ENCODE measurements at places on chromosomes 16 and 17.
A peak's percentile ranks its signal among the peaks of the same experiment; 100 is the strongest.

DNA sequence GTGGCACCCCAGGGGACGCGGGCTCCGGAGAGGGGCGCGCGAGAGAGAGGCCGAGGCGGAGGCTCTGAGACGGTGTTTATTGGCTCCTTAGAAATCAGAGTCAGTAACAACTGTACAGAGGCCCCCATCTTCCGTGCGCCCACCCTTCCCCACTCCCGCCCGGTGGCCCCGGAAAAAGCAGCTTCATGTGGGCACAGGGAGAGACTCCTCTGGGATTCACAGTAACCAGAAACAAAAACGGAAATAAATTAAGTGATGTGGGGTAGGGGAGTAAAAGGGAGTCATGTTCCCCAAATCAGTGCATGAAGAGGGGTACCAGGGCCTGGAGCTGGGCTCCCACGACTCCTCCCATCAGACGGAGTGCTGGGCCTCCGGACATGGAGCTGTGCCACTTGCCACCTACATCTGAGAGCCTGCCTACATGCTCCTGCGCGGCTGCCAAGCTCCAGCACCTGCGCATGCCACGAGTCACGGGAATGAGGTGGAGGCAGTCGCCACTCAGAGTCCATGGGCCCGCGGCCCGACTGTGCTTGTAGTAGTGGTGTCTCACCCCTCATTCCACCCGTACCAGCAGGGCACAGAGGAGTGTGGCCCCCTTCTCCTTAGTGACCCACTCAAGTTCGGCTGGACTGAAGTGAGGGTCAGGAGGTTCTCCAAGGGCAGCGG is 543 bp upstream of the GPS2 start:
- no peak for DNase-seq

- DNase-seq: no peak
These were observed 56.9 kb upstream of the TEKT3 start for GRCh38 chr17:15398291-15398690.

DNA sequence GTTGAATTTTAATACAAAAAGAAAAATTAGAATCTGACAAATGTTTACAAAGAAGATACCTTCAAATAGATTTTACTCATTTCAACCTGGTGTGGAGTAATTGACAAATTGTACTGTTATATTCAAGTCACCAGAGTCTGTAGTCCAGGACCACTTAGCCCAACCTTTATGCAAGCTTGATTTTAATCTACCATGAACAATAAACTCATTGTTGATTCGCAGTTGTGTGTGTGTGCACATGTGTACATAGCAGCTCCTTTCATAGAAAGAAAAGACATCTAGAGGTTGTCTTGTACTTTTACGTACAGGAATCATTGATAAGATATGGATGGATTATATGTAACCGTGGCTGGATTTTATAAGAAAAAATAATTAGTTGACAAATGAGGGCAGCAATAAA is 20.7 kb upstream of the LRRC37A start:
- DNase-seq: no peak

- DNase-seq: no peak
These were observed 15.1 kb downstream of the AXIN1 start for GRCh38 chr16:337437-337836.

DNA sequence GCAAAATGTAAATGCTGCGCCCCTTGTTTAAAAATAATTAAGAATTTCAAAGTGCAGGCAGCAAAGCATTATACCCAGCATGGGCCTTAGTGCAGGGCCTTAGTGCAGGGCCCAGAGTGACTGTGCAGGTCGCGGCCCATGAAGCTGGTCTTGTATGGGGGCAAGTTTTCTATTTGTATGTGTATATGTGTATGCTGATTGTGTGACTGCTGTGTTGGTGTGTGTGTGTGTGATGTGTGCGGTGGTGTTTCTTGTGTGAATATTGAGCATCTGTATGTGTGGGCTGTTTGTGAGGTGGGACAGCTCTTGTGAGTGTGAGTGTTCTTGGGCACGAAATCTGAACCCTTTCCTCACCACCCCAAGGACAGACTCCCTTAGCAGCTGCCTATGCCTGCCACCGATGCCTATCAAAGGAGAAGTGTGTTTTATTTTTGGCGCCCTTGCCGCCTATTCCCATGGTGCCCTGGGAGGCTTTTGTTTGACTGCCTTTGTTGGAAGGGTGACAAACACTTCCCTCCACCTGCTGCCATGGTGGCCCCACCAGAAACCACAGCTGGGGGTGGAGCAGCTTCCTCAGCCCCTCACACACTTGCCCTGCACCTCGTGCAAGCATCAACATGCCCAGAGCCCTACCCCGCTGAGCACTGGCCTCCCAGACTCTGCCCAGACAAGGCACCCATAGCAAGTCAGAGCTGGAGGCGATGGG is 18.0 kb downstream of the CCR7 start:
- peak; percentile 70 for DNase-seq

GRCh38 chr17:80689129-80689619 is 144.5 kb downstream of the RPTOR start:
- DNase-seq: no peak

DNA sequence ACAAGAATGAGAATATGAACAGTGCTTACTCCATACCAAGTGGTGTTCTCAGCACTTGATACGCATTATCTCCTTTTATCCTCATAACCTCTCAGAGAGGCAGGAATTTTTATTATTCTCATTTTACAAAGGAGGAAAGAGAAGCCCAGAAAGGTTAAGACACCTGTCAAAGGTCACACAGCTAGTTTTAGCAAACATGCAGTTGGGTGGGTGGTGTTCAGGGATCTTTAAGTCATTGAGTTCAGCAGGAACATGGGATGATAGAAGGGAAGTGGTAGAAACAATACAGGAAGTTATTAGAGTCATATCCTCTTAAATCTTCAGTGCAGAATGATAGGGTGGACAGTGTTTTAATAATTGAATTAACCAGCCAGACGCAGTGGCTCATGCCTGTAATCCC is 95.4 kb downstream of the IRX3 start:
- DNase-seq: no peak

DNA sequence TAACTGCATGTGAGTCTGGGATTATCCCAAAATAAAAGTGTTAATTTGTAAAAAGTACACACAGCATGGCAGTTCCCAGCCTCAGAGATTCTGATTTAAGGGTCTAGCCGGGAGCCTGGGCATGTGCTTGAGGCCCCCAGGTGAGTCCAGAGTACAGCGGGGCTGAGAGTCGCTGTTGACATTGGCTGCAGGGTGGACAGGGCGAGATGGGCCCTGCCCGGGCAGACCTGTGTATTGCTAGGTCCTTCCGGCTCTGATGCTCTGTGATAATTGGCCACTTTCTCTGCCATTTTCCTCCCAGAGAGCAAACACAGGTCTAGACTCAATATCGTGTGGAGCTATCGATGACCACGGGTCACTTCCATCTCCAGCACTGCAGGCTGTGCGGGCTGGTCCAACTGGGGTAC is 73.6 kb downstream of the ABCC6 start:
- no peak for DNase-seq

- DNase-seq: no peak
These were observed 51.5 kb downstream of the GTF3C1 start for GRCh38 chr16:27498031-27498825.

GRCh38 chr17:38815576-38816193 is 9.4 kb downstream of the CWC25 start:
- DNase-seq: no peak

- DNase-seq: no peak
These were observed 1.3 kb downstream of the SAT2 start for GRCh38 chr17:7626307-7626706.

GRCh38 chr16:15810411-15810810 is 46.4 kb downstream of the MYH11 start:
- DNase-seq: no peak

DNA sequence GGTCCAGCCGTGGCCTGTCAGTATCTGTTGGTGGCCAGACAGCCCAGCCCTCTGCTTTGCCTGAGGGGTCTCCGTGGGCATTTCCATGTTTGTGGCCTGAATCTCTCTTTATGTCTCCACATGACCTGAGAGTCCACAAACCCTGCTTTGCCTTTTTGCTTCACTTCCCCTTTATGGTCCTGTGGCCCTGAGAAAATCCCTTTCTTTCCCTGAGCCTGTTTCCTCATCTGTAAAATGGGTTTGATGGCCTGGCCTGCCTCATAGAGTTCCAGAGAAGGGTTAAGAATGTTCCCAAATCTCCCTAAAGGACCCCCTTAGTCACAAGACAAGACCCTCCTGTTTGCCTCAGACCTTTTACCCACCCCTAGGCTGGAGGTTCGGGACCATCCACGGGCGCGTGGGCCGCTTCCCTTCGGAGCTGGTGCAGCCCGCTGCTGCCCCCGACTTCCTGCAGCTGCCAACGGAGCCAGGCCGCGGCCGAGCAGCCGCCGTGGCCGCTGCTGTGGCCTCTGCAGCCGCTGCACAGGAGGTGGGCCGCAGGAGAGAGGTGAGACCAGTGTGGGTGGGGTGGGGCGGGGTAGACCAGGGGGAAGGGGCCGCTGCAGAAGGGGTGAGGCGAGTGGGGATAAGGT is 26.2 kb upstream of the ALKBH5 start:
- DNase-seq: no peak

DNA sequence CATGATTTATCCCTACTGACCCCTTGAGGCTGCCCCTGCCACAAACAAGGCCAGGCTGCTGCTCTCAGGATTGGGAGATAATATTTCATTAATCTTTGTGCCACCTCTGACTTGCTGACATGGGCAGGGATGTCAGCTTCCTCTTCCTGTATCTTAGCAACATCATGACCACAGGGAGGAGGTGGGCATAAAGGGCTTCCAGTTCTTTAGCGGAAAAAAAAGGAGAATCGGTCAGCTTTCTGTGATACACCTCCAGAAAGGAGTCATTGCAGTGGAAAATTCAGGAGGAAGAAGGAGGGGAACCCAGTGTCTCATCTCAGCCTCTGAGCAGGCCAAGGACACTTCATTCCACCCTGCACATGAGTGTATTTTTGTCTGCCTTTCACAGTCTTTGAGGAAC is 206.8 kb upstream of the SDK2 start:
- peak; percentile 14 for DNase-seq

DNA sequence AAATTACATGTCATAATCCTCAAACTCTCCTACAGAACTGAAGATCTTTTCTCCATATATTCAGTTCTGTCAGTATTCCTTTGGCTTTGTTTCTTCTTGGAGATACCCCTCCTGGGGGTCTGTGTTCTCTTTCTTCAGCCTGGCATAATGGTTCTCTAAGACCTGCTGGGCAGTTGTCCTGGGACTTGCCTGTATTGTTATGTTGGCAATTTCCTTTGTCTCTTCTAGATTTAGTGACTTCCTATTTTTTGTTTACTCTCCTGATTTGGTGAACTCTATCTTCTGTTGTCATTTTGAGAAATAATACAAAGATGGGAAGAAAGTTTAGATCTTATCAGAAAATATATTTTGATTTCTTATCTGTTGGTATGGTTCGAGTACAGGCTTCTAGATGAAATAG is 127.8 kb downstream of the GOSR1 start:
- no peak for DNase-seq

GRCh38 chr17:2008332-2009126 is 16.6 kb downstream of the RTN4RL1 start:
- DNase-seq: no peak

DNA sequence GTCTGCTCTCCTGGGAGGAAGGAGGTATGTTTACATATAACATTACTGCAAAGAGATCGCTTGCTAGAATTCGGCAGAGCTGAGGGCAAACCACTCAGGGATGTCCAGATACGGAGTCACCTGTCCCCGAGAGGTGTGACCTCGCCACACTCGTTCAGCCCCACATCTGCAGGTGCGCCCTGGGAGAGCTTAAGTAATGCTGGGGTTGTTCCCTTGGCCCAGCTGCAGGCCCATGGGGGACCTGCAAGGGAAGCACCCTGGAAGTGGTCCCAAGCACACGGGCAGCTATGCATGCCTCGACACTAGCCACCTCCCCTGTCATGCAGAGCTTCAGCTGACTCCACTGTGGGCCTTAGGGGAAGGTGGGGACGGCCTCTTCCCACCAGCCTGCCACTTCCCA is 22.2 kb downstream of the USP22 start:
- DNase-seq: no peak

DNA sequence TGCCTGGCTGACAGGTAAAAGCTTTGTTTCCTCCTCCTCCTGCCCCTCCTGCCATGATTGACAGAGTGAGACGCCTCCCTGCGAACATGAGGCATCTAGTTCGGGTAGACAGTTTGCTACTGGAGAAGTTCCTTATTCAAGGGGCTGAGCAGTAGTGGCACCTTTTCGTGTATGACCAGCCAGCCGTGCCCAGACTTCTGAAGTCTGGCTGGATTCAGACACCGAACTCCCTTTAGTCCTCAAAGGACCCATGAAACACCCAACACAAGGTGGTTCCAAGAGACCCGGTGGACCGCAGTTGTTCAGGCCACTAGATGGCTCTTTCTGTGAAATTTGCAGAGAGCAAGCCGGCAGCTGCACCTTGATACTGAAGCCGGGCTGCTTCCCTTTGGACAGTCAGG is 192.8 kb downstream of the XYLT1 start:
- peak; percentile 40 for DNase-seq

GRCh38 chr17:30395398-30396022 is 16.8 kb downstream of the CPD start:
- no peak for DNase-seq

- DNase-seq: no peak
These were observed 14.1 kb downstream of the TMEM11 start for GRCh38 chr17:21199856-21200255.

- peak; percentile 45 for DNase-seq
These were observed 59.5 kb upstream of the GSE1 start for GRCh38 chr16:85553436-85554113.

DNA sequence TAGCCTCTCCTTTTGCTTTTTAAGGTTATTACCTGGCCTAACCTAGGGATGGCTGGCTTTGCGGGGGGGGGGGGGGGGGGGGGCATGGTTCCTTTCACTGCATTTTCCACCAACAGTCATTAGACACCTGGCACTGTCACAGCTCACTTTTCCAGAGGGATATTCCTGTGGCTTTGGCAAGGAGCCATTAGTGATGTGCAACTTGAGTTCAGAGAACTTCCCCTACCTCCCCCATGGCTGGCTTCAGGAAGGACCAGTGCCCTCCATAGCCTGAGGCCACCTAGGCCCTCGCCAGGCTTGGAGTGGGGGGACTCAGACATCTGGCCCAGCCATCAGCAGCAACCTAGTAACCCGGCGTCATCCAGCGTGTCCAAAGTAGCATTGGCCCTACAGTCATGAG is 234.6 kb downstream of the CPPED1 start:
- no peak for DNase-seq

GRCh38 chr17:41579484-41580243 is 7.0 kb downstream of the KRT14 start:
- peak; percentile 78 for DNase-seq

GRCh38 chr16:15509051-15509592 is 74.7 kb downstream of the BMERB1 start:
- DNase-seq: no peak

DNA sequence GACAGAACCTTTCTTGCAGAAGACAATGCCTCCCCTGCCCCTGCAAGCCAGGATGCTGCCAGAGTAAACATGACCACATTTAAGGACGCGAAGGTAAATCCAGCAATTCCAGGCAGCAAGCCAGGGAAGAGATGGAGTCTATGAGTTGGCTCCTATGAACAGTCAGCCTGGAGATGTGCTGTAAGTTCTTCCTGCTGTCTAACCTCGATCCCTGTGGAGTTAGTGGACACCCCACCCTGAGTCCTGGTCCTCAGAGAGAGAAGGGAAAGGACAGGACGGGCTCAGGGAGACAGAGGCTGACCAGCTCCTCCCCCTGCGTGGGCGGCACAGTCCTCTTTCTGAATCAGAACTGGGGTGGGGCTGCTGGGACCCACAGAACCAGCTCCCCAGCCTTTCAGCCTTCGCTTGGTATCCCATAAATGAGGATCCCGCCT is 24.9 kb downstream of the CDC42EP4 start:
- no peak for DNase-seq
